H9 (cell line): ENCODE measurements at places on chromosomes 16 and 17. TPM values are rescaled to one million over a fixed set of nuclear protein-coding genes. Genes with fewer than 3 reads are reported as not detected.

Gene UNK
- total RNA-seq: 35.6 and 36.4 TPM in 2 replicates

Gene ITGAX
- 0.15 and 0.28 TPM in 2 replicates for total RNA-seq

- no peak for DNase-seq
These were observed 61.2 kb downstream of the USP31 start for GRCh38 chr16:23088018-23088417.

GRCh38 chr16:16890964-16891363, 512.0 kb downstream of the NPIPA7 start:
- DNase-seq: no peak

Gene CLDN9
- 1.3 and 1.5 TPM in 2 replicates for total RNA-seq
